H4 (cell line): ENCODE measurements at places on chromosomes 1 and 21. TPM values are rescaled to one million over a fixed set of nuclear protein-coding genes. Genes with fewer than 3 reads are reported as not detected.

Gene FAM72A
- 4.5 and 7.2 TPM in 2 replicates for total RNA-seq

Gene XCL1
- total RNA-seq = not detected in 2 replicates

DNA sequence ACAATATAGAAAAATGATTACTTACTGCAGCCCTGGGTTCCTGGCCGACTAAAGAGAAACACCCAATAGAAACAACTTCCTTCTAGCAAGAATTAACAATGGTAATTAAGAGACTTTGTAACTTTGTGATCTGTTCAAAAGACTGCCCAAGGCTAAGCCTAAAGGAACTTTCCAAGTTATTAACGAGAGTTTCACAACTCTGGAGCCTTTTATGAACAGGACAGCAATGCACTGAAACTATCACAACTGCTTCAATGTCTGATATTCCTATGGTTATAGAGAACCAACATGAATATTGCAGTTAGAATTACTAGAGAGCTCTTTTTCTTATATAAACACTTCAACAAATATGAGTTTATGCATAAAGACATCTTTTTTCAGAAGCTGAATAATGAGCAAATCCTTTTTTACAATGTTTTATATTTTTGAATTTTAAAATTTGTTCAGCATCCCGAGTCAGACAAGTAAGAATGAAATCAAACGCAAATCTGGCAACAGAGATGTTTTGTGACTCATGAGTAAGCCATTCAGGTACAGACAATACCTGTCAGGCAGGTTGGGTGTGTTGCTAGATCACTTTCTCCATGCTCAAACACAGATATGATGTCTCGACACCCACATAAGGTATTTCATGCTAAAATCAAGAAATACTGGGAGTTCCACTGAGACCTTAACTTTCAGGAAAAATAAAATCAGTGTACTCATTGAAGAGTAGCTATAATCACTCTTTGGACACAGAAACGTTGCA, 22.2 kb upstream of the KCNJ15 start:
- DNase-seq = no peak

Gene CELA3B
- not detected in 2 replicates for total RNA-seq

- no peak for DNase-seq
Observed at GRCh38 chr1:154157520-154158306, 2.8 kb upstream of the NUP210L start.

Gene CHD5
- 0.04 TPM in 2 replicates for total RNA-seq

DNA sequence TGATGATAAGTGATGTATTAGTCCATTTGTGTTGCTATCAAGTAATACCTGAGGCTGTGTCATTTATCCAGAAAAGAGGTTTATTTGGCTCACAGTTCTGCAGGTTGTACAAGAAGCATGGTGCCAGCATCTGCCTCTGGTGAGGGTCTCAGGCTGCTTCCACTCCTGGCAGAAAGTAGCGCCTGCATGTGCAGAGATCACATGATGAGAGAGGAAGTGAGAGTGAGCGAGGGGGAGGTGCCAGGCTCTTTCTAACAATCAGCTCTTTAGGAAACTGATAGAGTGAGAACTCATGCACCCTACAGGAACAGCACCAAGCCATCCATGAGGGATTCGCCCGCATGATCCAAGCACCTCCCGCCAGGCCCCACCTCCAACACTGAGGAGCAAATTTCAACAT, 2.2 kb upstream of the FHAD1 start:
- no peak for DNase-seq

- peak; percentile 51 for DNase-seq
Observed at GRCh38 chr1:23577056-23578004, 18.0 kb upstream of the ID3 start.

Gene SEC16B
- total RNA-seq = 0.04 and 0.27 TPM in 2 replicates

GRCh38 chr1:22236900-22237299, 94.0 kb upstream of the WNT4 start:
- no peak for DNase-seq

- DNase-seq = no peak
Observed at GRCh38 chr1:244730153-244730933, 77.4 kb downstream of the DESI2 start.

Gene KCNH1
- total RNA-seq = 0.41 and 0.97 TPM in 2 replicates

Gene ERMAP
- 13.0 and 21.2 TPM in 2 replicates for total RNA-seq
